ENCODE measurements at places on chromosomes 16 and 17.

- no peak for DNase-seq
Measured at GRCh38 chr17:7552621-7553051, 3.8 kb downstream of the TNFSF12 start.

- no peak for DNase-seq
Measured at GRCh38 chr17:27973258-27974044, 69.0 kb upstream of the NLK start.

GRCh38 chr16:27446721-27447120 lies 44.7 kb downstream of the IL21R start:
- no peak for DNase-seq

GRCh38 chr16:58366247-58367031 lies 25.8 kb upstream of the GINS3 start:
- peak; percentile 11 for DNase-seq

- DNase-seq, result peak; percentile 21
Measured at GRCh38 chr17:33732116-33732515, 439.0 kb upstream of the ASIC2 start.

GRCh38 chr16:9053006-9053601 lies 38.3 kb upstream of the HAPSTR1 start:
- peak; percentile 61 for DNase-seq

DNA sequence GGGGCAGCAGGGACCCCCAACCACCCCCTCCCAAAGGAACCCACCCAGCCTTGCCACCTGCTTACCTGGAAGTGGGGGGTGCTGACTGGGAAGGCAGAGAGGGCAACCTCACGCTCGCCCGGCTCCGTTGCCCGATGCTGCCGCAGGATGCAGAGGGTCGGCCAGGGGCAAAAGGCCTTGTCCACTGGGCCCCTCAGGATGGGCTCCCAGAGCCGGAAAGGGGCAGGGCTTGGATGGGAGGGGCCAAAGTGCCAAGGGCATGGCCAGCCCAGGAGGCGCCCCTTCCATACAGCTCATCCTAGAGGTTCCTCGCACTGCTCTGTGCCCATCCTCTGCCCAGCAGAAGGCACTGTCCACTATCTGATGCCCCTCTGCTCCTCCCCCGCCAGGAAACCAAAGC lies 59.4 kb downstream of the SRCIN1 start:
- DNase-seq, result no peak

DNA sequence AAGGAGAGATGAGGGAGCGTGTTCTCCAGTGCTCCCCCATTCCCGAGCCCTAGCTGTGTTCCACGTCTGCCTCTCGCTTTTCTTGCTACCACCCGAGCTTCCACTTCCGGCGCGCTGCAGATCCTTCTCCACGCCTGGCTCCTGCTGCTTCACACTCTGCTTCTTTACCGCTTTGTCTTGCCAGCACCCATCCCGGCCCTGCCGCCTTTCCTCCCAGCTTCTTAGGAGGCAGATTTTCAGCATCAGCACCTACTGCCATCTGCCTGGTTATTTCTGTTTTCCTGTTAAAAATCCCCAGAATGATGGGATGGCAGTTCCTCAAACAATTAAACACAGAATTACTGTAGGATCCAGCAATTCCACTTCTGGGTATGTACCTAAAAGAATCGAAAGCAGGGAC lies 64.7 kb downstream of the ELAC2 start:
- no peak for DNase-seq

DNA sequence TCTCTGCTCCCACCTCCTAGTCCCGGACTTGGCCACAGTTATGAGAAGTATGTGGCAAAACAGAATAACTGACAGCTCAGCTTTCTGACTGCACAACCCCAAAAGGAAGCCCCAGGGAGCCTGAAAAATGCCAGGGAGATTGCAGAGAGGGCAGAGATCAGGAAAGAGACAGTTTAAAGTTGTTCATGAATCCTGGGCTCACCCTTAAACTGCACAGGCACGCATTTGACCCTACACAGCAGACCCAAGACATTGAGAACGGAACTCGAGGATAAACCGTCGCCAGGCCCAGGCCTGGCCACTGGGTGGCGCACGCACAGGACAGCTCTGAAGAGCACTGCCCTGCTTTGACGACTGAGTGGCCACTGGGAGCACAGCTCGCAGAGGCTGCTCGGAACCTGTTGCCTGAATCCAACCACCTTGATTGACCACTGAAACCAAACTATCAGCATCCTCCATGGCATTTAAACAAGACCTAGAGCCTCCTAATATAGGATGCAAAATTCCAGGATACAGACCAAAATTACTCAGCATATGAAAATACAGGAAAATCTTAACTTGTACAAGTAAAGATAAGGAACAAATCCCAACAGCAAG lies 114.0 kb downstream of the C16orf95 start:
- peak; percentile 69 for DNase-seq

DNA sequence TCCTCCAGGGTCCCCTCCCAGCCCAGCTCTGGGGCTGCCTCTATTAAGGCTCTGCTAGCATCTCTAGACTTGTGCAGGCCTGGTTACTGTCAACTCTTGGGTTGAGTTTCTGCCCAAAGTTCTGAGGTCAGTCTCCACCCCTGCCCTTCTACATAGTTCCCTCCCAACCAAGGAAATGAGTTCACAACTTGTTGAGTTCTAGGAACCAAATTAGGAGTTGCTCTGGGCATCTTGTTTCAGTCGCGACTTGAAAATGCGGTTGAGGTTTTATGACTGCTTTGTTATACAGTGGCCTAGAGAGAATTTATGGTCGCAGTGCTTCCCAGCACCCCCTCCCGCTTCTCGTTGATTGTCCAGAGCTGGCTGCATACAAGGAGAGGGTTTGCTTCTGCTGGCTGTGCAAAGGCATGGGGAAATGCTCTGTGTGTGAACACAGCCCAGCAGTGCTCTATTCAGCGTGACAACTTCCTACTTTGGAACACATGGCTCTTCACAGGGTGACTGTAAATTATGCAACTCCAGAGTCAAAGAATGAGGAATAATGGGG lies 20.2 kb downstream of the GNAO1 start:
- DNase-seq, result no peak

DNA sequence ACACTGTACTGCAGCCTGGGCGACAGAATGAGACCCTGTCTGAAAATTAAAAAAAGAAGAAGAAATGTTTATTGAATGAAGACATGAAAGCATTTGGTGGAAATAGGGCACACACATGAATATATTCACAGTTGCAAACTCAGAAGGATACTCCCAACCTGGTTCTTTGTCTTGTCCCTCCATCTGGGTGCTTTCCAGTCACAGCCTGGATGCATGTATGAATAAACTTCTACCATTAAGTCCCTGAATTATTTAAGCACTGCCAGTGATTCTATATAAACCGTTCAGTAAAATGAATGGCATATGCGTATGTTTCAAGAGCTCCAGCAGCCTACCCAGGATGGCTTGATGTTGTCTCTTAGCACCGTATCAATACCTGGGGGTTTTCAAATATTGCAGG lies 591.1 kb downstream of the WWOX start:
- DNase-seq, result no peak

DNA sequence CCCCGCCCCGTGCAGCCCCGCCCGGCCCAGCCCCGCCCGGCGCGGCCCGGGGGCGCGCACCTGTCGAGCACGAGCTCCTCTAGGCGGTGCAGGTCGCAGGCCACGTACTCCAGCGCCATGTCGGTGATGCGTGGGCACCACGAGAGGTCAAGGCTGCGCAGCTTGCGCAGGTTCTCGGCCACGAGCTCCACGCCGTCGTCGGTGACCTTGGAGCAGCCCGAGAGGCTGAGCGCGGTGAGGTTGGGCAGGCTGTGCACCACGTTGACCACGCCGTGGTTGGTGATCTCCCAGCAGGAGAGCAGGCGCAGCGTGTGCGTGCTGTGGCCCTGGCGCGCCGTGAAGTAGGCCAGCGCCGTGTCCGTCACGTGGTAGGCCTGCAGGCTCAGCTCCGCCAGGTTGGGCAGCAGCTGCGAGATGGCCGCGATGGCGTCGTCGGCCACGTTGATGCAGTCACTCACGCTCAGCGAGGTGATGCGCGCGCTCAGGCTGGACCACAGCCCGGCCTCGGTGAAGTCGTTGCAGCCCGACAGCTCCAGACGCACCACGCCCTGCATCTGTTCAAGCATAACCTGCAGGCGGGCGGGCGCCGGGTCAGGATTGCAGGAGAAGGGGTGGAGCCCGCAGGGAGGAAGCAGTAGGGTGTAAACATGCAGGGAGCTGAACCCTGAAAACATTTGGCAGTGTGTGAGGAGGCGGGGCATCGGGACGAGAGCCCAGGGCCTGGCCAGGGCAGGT lies 5.3 kb upstream of the WDR24 start:
- DNase-seq, result peak; percentile 61

GRCh38 chr16:68272507-68273209 lies 8.3 kb downstream of the SLC7A6 start:
- peak; percentile 19 for DNase-seq

- peak; percentile 54 for DNase-seq
Measured at GRCh38 chr16:84277244-84277823, 17.3 kb upstream of the WFDC1 start.

- no peak for DNase-seq
Measured at GRCh38 chr17:4605826-4606225, 21.5 kb downstream of the SMTNL2 start.

DNA sequence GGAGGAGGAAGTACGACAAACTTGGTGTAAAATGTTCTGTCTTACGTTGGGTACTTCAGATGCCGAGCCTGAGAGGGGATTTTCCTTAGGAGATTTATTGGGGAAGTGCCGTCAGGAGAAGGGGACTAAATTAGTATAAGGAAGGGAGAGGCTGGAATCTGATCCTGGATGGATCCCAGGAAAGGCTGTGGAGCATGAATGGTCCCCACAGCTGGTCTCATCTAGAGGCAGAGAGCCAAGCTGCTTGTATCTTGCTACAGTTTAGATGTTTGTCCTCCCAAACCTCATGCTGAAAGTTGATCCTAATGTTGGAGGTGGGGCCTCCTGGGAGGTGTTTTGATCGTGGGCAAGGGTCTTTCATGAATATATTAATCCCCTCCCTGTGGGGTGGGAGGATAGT lies 798.4 kb upstream of the EEF2KMT start:
- DNase-seq, result no peak

DNA sequence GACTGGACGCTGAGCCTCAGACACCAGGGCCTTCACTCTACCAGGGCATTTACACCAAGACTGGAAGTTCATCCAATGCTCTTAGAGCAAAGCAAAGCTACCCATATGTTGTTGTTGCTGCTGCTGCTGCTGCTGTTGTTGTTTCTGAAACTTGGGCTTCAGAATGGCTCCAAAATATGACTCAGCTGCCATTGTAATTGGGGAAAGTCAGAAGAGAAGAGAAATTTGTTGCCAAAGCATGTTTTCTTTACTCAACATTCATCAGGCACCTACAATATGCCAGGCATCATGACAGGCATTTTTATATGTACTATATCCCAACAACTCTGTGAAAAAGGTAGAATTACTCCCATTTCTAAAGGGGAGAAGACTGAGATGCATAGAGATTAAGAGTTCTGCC lies 11.9 kb downstream of the KRT32 start:
- no peak for DNase-seq

DNA sequence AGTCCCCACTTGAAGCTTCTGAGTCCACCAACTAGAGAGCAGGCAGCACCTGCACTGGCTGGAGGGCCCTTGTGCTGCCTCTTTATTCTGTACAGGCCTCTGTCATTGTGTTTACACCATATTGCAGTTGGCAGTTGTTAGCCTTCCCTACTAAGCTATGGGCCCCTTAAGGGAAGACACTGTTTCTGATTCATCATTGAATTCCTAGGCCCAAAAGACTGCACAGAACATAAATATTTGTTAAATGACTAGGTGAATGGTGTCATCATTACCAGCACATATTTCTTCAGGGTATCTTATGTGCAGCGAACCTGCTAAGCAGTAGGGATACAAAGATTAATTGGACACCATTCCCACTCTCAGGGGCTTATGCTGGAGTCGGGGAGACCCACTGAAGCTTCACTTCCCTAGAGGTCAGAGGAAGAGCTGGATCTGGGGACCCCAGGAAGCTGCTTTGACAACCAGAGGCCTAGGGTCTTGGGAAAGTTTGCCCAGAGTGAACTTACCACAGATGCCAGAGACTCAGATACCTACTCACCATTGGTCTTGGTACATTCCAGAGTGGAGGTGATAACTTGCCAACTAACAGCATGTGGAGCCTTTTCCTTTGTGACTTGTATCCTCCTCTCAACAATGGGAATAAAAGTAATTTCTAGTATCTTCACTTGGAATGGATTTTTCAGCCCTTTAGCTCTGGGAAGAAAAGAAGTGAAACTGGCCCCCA lies 28.7 kb upstream of the DDX52 start:
- DNase-seq, result no peak

- no peak for DNase-seq
Measured at GRCh38 chr16:30009990-30010843, 610 bp downstream of the DOC2A start.

GRCh38 chr17:67800495-67800928 lies 24.8 kb upstream of the BPTF start:
- peak; percentile 97 for DNase-seq

GRCh38 chr16:75702242-75702641 lies 981 bp upstream of the DUXB start:
- DNase-seq, result peak; percentile 88

DNA sequence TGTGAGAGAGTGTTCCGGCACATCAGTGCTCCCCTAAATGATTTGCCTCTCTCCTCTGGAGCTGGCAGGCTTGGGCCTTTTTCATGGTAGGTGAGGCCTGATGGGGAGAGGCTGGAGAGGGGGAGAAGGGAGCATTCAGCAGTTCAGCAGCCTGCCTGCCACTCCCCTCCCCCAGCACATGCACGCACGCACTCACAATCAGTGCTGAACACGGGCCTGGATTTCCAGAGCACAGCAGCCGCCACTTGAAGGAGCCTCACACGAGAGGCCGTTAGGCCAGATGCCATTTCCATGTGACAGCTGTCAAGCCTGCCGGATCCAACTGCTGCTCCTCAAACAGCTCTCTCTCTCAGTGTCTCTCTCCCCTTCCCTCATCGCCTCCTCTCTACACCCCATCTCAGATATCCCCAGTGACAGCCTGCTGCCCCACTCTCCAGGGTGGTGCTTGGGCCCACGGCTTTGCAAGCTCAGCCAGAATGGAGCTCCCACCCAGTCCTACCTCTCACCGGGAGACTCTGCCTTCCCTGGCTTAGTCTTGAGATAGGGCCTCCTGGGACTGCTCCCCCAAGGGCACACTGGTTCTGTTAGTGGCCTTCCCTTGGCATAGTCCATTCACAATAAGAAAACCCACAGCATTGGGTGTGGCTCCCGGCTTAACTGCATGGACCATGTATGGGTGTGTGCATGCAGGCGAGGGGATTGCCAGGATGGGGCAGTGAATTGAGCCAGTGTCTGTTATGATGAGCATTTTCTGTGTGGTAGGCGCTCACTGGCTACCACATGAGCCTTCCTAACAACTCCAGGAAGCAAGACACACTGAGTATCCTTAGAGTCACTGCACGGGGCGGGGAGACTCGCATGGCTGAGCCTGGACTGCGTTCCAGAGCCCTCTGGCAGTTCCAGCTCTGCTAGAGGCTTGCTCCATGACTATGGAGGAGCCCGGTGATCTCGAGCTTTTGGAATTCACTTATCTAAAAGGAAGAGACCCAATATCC lies 226.2 kb downstream of the CCDC182 start:
- DNase-seq, result peak; percentile 63

DNA sequence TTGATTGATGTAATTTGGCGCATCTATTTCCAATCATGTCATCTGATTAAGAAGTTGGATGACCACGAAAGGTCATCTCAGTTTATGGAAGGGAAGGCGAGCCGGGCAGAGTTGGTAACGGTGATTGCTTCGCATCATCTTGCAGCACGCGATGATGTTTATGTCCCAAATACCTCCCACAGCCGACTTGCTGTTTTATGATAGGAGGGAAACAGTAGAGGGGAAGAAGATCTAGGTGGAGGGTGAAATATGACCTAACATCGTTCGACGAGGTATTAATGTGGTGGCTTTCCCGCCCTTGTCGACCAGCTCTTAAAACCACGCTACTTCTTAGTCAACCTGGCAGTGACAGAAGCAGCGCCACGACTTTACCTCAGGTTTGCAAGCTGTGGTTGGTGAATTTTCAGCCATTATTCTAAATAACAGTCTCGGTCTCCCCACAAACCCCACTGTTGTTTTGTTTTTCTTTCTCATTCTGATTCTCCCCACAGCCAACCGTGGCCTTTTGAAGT lies 805 bp upstream of the TANC2 start:
- no peak for DNase-seq
